ENCODE measurements at places on chromosomes 2 and 18.

GRCh38 chr2:69584127-69584889, 59.2 kb downstream of the AAK1 start:
- DNase-seq, result no peak

GRCh38 chr2:171522788-171523087, 464 bp downstream of the CYBRD1 start:
- DNase-seq, result no peak

DNA sequence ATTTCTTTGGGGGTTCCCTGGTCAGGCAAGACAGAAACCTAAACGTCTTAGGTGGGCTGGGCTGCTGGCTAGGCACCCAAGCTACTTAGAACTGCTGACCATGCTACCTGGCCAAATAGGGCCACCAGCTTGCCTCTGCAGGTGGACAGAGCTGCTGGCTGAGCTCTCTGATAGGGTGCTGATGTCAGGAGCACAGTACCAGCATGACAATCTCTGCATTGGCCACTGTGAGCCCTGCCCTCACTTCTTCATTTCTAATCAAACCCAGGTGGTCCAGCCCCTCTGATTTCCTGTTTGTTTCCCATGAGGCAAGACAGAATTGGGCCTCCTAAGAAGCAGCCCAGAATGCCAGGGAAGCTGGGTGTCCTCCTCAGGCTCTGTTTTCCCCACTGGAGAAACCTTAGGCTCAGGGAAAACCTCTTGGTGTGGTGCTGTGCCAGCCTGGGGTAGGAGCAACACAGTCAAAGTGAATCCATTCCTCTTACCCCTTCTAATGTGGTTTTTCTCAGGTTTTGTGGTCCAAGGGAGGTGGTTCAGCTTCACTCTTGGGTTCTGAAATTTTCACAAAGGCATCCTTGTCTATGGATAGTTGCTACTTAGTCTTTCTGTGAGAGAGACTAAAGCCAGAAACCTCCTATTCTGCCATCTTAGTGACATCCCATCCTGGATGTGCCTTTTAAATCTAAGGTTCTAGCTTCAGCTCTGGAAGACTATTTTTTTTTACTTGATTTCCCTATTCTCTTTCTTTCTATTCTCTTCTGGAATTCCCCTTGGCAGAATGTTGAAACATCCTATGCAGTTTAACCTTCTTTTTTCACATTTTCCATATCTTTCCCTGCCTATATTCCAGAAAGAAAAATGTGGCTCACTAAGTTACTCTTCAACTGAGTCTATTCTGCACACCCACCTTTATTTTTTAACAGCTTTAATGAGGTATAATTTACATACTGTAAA, 15.2 kb downstream of the SP100 start:
- DNase-seq, result no peak

- no peak for DNase-seq
Measured at GRCh38 chr2:15533860-15534480, 27.2 kb downstream of the NBAS start.

GRCh38 chr2:15031745-15032240, 399.3 kb downstream of the LRATD1 start:
- no peak for DNase-seq

GRCh38 chr18:51192026-51192425, 5.5 kb downstream of the MEX3C start:
- no peak for DNase-seq

DNA sequence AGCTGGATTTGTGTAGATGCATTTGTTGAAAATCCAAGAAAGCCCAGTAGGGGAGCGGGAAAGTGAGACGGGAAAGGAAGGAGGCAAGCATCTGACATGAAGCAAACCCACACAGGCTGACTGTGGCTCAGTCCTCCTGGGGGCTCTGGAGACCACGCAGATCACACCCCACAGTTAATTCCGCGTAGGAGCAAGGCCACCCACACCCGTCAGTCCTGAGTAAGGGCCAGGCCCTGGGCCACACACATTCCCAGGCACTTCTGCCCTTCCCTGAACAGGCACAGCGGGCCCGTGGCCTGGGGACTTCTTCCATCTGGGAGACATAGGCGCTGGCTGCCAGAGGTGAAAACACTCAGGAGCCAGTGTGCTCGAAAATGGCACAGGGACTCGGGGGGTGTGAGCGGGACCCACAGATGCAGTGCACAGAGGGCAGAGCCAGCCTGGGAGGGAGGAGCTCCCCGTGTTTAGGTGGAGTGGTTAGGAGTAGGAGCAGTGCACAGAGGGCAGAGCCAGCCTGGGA, 19.4 kb upstream of the PRLH start:
- DNase-seq, result no peak

- no peak for DNase-seq
Measured at GRCh38 chr2:10659898-10660568, 29.7 kb downstream of the NOL10 start.

- DNase-seq, result no peak
Measured at GRCh38 chr2:28257182-28257581, 135.5 kb upstream of the FOSL2 start.

DNA sequence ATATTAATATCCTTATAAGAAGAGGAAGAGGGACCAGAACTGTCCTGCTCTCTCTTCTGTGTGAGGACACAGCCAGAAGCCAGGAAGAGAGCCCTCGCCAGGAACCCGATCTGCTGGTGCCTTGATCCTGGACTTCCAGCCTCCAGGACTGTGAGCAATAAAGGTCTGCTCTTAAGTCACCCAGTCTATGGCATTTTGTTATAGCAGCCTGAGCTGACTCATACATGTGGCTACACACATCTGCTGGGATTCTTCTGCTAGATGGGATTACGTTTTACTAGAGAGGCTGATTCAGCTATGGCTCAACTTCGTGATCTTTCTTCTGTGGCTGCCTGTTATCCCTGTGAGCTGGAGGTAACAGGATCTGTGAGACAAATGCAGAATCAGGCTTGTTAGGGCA, 29.6 kb downstream of the ARL4C start:
- DNase-seq, result no peak

DNA sequence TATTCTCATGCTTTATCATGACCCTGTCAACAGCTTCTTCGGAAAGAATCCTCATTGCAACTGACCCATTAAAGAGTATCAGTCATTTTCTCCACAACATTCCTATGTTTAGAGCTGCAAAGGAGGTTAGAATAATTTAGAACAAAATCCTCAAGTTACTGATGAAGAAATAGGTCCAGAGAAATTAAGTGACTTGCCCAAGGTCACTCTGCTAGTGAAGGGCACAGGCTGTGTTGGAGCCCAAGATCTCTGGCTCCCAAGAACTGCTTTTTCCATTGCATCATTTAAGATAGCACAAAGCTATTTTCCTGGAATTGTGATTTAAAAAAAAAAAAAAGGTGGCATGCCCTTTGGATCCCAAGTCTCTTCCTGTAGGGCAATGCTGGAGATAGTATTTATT, 9.6 kb downstream of the IRS1 start:
- DNase-seq, result no peak

DNA sequence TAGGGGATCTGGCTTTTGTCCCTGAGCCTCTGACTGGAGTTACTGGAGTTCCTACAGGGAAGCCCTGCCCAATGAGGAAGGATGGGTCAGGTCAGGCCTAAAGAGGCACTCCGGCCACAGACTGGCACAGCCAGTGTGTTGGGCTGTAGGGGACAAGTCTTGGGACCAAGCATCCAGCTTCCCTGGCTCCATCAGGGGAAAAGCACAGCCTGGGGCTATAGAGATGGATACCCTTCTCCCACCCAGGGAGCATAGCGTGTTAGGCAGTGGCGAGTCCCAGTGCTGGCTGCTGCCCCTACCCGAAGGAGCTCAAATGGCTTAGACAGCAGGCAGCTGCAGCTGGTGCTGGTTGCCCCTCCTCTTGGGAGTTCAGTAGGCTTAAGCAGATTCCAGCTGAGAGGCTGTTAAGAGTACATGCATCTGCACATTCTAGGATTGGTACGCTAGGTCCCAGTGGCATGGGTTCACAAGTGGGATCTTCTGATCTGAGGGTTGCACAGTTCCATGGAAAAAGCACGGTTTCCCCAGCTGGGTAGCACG, 111.4 kb downstream of the DCDC2C start:
- no peak for DNase-seq

DNA sequence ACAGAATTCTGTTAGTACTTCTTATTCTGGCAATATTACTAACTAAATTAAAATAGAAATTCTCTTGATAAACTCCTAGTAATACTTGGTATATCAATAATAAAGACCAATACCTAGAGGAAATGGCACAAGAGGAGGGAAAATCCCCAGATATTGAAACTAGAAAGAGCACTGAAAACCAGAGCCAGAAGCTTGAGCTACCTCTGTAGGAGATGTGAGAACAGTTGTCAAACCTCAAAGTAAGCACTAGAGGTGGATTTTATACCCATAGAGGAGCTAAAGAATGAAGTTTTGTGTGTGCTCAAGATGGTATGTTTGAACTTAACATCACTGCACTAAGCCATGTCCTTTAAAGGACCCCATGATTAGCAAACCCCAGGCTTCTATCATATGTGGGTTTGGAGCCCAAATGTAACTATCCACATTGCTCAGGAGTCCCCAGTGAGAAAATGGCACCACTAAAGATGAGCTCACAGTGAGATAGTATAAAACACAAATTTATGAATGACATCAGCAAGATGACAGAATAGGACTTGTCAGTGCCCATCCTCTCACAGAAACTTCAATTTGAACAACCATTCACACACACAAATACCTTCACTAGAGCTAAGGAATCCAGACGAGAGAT, 122.1 kb downstream of the PKP4 start:
- DNase-seq, result no peak

DNA sequence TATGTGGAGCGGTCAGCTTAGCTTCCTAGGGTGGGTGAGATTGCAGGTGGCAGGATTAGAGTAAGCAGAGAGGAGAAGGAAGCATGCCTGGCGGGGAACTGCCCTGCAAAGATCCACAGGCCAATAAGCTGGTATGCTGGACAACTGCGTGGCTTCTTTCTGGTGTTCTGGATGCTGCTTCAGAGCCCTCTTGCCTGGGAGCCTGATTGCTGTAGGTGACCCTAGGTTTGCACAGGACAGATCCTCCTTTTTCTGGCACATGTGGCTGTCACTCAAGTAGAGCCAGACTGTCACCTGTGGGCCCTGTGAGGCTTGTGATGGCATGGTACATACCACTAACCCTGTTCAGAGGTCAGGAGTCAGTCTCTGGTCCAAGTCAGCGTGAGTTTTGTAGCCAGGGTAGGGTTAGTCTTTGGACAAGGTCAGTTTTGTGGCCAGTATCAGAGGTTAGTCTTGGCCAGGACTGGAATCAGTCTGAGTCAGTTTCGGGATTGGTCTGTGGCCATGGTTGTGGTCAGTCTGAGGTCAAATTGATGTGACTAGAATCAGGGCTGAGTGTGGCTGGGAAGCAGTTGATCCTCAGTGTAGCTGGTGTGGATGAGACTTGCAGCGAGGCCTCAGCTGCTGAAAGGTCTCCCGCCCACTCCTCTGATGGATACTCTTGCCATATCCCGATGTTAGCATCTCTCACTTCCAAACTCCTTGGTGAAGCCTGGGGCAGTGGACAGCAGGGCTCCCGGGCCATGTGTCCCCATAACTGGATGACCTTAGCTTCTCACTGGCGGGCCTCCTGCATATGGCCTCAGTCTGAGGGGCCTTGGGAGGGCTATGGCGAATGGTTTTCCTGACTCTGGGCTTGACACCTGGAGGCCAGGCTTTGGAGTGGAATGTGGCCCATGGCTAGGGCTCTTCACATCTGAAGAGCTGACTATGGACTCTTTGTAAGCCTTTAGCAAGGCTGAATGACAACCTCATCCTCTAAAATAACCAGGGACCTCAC, 260.5 kb downstream of the DYSF start:
- no peak for DNase-seq

DNA sequence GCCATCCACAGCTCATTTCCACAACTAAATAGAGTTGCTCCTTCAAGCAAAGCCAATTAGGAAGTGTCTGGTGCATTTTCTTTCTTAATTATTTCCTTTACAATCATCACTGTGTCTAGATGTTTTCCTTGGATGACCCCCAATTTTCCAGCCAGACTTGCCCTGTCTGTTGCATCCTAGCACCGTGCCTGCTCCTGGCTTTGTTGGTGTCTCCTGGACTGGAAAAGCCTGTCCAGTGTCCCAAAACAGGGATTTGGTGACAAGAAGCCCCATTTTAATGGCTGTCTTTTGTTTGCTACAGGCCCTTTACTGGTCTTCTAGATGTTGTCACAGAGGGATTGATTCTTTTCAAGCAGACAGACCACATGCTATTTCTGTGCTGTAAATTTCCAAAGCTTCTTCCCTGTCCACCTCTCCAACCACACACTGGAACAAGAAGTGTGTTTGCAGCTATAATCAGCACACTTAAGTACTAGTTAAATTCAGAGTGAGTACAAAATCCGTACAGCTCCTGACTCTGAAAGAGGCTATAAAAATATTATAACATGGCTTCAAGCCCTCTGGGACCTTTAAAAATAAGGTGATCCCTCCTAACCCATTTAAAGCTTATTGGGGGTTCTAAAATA, 38.4 kb downstream of the RNF144A start:
- DNase-seq, result no peak

DNA sequence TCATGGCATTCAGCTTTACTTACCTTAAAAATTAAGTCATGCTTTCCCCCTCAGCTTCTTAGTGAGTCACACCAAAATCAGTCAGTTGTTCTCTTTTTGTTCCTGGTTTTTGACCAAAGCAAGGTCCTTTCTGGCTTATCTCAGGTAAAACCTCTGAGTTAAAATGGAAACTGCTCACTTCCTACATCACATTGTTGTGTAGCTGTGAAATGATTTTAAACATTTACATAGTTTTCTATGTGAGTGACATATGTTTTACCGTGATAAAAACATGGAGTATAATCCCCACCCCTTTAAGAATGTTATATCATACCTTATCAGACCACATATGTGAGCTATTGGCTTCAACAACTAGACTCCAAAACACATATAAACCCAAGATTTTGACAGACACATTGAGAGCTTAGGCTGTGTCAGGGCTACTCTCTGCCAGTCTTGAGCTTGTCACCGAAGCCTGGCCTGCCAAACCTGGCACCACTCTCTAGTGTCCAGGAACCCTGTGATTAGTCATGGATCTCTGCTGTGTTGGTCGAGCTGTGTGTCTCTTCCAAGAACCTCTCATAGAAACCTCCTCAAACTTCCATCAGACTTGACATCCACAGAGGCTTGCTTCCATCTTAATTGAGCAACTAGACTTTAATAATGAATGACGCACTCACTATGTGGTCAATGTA, 294.5 kb upstream of the FBXO11 start:
- DNase-seq, result no peak

DNA sequence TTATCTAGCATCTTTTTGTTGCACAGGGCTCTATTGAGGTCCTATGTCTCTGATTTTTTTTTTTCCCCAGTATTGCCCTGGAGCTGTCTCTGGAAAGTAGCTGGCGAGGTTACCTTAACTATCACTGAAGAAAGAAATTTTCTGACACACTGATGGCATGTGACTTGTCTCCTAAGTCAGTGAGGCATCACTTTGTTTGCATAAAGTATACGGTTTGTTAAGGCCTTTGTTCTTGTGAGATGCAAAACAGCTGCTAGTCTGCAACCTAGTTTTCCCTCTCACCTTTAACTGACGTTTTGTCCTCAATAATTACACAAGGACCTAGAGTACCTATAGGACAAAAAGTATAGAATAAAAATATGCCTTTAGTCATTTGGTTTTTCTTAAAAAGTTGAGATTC, 41.8 kb downstream of the UBXN4 start:
- no peak for DNase-seq

- no peak for DNase-seq
Measured at GRCh38 chr2:132943829-132944228, 273.8 kb upstream of the LYPD1 start.

- DNase-seq, result no peak
Measured at GRCh38 chr2:143521396-143521795, 392.2 kb downstream of the ARHGAP15 start.

GRCh38 chr18:57806978-57807285, 3.8 kb upstream of the ATP8B1 start:
- DNase-seq, result no peak
